ENCODE measurements at places on chromosomes 11 and 22.
A peak's percentile ranks its signal among the peaks of the same experiment; 100 is the strongest.

DNA sequence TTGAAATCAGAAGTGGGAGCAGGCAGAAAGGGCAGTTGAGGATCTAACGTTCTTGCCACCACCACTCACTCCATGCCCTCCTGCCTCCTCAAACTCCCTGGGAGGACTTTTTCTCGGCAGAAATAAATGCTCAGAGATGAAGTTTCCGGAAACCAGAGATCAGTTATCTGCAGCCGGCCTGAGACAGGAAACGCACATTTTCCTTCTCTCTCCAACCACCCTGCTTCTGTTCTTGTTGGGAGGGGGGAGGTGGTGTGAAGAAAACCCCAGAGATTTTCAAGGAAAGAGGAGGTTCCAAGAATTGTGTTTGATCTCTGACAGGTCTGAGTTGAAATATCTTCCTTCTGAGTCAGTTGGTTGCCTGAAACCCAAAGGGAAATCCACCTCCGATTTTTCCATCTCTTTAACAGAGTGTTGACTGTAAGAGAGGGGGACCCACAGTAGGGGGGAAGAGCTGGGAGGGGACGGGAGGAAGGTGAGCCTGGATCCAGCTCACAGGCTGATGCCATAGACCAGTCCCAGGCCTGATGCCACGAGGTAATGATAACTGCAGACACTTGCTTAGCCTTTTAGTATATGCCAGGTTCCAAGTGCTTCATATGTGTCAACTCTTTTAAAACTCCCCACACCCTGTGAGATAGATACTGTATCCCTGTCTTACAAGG is 100.8 kb downstream of the TRAF6 start:
- DNase-seq: peak; percentile 69

GRCh38 chr22:45227645-45228400 is 12.9 kb downstream of the KIAA0930 start:
- DNase-seq: no peak

DNA sequence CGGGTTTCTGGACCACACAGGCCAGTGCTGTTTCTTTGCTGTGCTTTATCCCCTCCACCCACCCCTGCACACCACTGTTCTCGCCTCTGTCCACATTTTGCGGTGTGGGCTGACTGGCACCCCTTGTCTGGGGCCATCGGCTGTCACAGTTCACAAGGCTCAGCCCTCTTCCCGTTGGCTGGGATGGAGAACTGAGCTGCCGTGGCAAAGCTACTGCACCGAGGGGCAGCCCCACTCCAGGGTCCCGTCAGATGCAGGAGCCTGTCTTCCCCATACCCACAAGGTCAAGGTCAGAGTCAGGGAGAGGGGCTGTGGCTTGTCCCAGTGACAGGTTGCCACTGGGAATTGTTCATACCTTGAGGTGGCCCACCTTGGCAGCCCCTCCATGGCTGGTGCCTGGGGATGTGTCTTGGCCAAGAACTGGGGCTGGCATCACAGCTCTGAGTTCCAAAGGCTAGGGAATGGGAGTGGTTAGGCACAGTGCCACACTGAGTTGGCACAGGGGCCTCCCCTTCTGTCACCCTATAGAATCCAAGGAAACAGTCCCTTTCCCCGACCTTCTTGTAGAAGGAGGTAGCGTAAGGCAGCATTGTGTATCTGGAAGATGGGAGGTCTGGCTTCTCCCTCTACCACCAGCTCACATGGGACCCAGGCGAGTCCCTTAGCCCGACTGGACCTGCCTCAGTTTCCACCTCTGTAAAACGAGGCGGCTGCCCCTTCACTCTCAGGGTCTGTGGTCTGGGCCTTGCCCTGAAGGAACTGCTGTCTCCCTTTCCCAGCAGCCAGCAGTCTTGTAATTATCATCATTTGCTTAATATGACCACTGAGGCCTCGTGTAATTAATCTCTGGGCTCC is 3.4 kb downstream of the GRK2 start:
- no peak for DNase-seq

DNA sequence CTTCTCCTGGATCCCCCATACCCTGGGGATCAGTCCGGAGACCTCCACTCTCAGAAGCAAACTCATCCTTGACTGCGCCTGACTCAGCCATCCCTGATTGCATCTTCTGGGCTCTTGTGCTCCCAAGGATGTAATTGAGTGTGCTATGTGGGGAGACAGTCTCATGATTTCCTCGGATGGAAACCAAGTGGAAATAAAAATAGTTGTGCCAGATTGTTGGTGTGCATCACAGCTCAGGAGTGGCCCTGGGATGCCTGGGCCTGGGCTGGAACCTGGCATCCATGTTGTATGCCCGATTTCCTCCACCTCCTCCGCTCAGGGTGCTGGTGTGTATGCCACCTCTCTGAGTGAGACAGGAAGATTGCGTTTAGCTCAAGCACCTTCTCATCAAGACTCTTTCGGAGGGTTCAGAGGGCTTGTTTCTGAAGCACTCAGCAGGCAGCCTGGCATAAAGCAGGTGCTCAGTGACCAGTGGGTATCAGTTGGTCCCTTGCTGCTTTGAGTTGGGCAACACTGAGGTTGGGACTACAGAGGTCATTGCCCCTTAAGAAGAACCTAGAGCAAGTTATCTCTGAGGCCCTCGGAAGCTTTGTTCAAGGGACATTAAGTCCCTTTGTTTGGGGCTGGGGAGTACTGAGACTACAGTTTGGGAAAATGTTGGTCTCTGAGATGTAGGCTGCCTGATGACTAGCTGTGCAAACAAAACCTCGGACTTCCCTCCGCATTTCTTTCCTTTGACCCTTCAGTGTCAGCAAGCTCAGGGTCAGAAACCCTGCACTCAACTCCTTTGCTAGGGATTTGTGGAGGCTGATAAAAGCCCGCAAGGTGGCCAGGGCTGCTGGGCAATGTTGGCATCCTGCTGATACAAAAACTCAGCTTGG is 24.8 kb upstream of the MICAL2 start:
- no peak for DNase-seq

GRCh38 chr22:46158283-46158682 is 8.0 kb downstream of the PPARA start:
- DNase-seq: no peak

- no peak for DNase-seq
These were observed 11.6 kb upstream of the NPAS4 start for GRCh38 chr11:66409226-66409625.

GRCh38 chr11:133160754-133161153 is 371.5 kb downstream of the OPCML start:
- no peak for DNase-seq

Data from CD4-positive, alpha-beta T cell treated with Interleukin-2 at 100 ng/mL for 4 hours (primary cell).